NCI-H187 (cell line): ENCODE measurements at places on chromosomes 5 and 9.

DNA sequence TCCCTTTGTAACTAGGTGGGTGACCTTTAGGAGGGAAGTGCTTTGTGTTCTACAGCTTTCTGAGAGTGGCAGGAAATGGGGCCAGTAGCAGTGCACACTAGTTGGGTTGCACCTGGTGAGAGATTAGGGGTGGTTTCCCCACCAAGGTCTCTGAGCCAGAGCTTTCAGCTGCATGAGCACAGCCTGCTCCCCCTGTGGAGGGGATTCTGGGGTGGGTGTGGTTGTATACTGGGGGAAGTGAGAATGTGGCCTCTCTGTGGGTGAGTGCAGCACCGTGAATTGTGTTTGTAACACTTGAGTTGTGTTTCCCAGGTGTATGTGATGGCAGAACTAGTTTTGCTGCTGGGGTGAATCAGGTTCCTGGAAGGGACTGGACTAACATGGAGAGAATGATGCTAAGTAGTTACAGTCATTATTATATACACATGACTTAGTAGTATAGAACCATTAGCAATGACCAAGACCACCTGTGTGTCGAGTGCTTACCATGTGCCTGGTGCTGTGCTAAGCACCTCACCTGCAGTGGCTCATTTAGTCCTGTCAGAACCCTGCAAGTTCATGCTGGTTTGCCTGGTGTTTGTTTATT lies 11.8 kb upstream of the CXXC5 start:
- no peak for DNase-seq

DNA sequence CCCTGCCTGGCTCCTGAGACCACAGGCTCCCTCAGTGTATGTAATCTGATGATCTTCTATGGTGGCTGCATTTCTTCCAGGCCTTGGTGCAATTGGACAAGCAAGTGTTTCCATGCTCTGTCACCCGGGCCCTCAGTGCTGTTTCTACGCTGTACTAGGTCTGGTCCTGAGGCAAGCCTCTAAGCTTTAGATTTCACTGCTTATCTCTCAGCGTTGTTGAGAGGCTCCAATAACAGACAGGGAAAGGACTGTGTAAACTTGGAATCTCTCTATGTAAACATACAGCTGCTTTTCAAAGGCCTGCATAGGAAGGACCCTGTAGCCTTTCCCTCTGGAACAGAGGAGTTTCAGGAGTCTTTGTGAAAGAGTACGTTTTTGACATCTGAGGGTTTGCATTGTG lies 38.6 kb upstream of the NFIB start:
- DNase-seq, result no peak

DNA sequence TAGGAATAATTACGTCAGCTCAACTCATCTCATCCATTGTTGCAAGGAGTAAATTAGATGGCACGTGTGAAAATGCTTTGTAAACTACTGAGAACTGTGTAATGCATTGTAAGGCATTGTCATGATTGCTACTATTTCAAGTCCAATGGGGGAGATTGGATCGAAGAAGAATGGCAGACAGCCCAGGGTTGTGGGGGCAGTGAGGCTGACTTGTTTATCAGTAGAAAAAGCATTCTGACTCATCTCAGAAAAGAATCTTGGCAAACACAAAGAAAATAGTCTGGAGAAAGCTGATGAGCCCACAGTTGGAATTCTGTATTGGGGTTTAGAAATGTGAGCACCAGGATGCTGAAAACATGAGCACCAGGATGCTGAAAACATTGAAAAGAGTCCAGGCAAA lies 28.0 kb upstream of the DAP start:
- no peak for DNase-seq

DNA sequence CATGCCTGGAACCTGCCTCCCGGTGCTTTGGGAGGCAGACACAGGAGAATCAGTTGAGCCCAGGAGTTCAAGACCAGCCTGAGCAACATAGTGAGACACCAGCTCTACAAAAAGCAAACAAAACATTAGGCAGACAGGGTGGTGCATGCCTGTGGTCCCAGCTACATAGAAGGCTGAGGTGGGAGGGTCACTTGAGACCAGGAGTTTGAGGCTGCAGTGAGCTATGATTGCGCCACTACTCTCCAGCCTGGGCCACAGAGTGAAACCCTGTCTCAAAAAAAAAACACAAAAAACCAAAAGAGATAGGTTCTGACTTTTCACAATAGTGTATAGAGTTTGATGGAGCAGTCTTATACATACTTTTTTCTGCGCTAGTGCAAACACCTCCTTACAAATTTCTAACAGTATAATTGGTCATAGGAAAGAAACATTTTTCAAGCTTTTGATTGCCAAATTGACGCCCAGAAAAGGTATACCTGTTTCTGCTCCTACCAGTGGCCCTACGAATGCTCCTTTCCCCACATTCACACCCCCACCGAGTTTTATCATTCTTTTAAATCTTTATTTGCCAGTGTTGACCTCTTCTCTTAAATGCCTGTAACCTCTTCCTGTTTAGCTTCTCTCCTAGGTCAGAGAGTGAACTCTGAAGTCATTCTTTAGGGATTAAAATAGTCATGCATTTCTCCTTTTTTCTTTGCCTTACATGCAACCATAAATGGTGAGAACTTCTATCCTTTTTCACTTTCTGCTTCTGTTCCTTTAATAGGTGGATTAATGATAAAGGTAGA lies 7.5 kb downstream of the DOCK8 start:
- DNase-seq, result no peak
